ENCODE measurements at places on chromosomes 12 and 14.

- no peak for DNase-seq
Observed at GRCh38 chr12:77239617-77240016, 174.2 kb upstream of the E2F7 start.

- DNase-seq, result no peak
Observed at GRCh38 chr12:130714091-130714590, 2.0 kb downstream of the RIMBP2 start.

DNA sequence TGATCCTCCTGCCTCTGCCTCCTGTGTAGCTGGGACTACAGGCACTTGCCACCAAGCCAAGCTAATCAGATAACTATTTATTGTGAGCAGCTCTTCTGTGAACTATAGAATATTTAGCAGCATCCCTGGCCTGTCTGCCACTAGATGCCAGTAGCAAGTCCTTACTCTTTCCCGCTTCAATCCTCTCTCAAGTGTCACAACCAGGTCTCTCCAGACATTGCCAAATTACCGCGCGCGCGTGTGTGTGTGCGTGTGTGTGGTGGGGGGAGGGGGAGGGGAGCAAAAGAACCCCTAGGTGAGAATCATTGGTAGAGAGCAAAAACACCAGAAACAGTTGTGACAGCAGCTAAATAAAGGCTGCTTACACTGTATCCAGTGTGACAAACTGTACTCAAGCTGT is 49.9 kb downstream of the PPP2R5E start:
- no peak for DNase-seq

DNA sequence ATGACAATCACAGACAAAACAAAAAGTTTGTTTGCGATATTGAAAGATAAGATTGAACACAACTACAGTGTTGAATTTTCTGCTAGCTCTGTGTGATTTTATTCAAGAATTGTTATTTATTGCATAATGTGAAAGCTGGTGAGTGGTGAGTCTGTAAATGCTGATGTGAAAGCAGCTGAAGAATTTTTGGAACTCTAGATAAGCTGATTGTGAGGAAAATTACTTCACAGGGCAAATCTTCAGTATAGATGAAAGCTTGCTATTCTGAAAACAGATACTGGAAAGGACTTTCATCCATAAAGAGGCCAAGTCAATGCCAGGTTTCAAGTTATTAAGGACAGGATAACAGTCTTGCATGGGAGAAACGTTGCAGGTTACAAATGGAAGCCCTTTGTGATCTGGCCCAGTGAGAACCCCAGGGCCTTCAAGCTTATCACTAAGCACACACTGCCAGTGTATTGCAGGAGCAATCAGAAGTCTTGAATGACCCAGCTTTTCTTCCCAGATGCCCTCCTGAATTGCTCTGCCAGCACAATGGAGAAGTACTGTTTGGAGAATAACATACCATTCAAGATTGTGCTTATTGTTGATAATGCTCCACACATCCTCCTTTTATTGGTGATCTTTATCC is 153.7 kb downstream of the PCNX1 start:
- no peak for DNase-seq

- DNase-seq, result no peak
Observed at GRCh38 chr12:63912651-63913050, 68.2 kb downstream of the SRGAP1 start.

- no peak for DNase-seq
Observed at GRCh38 chr14:100498068-100498467, 89.1 kb downstream of the BEGAIN start.
